ENCODE measurements at places on chromosomes 1 and 21.

- no peak for DNase-seq
Measured at GRCh38 chr1:226838456-226838855, 32.0 kb upstream of the PSEN2 start.

DNA sequence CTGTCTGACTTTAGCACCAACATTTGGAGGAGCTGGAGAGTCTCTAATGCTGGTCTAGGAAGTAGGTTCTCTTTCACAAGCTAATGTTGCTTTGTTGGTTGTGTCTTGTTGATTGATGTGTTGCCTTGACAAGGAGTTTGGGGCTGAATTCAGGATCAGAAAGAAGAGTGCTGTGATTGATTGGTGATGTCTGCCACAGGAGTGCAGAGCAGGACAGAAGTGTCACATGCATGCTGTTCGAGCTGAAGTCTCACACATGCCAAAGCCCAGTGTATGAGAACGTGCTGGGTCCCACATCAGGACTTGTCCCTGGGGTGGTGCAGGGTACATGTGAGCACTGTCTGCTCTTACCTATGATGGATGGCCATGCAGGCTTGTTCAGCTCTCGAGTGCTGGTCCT is 694.4 kb downstream of the MATN1 start:
- no peak for DNase-seq

DNA sequence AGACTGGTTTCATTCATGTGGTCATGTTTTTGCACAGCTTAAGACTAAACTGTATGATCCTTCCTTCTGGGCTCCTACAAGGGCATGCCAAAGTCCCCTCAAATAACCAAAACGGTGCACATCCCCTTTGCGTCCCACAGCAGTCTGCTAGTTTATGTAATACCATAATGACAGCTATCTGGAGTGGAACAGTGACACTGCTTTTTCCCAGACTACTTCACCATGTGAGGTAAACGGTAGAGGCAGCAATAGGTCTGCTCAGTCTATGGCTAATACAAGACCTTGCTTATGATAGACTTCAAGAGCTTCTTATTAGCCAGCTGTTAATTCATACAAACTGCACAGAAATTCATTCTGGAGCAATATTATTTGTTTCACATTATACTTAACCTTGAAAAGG is 395.5 kb downstream of the SMYD3 start:
- no peak for DNase-seq

DNA sequence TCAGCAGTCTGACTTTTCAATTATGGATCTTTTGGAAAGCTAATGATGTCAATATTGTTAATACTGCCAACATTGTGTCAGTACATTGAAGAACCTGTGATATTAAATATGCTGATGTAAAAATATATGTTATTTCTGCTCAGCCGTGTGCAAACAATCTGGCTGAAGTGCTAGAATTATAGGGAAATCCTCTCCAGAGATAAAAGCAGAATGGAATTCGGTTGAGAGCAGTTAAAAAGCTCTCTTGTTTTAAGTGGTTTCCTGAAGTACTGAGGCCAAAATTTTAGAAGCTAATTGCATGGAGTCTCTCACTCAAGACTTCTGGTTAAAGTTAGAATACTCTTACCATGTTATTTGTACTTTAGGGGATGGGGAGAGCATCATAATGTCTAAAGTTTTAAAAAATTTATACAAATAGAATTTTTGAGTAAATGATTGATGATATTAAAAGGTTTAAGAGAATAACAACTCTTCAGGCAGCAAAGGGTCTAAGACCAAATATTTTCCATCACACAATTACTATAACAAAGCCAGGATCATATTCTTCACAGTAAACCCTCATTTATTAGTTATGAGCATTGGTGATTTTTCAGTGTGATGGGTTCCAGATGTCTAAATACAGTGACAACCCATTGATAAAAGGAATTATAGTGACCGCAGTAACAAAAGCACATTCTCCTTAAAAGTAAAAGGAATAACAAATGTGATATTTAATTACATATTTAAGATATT is 834.2 kb upstream of the CXADR start:
- DNase-seq: no peak

DNA sequence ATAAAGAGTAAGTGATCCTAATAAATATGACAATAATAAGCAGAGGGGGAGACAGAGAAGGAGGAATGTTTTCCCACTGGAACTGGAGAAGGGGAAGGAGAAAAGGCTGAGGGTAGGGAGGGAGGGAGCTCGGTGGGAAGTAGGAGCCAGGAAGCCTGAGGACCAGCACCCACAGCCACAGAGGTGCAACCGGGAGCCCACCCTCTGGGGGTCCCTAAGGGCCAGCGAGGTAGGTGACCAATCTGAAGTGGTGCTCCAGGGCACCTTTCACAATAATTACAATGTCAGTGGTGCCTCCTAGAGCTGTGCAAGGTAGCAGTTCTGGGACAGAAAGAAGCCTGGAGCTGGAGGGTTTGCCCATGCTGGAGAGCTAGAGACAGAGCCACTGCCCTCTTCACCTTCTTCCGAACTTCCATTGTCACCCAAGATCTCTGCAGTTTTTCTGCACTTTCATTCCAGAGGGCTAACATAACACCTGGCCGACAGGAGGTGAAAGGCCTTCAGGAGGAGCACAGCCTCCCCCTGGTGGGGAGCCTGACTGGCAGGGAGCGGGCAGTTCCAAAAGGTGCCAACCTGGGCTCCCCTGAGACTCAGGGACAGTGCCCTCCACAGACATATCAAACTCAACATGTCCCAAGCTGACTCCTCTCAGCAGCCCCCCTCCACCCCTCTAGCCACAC is 4.1 kb upstream of the AHCYL1 start:
- no peak for DNase-seq

- no peak for DNase-seq
Measured at GRCh38 chr1:74772945-74773344, 40.0 kb downstream of the TYW3 start.

- no peak for DNase-seq
Measured at GRCh38 chr21:37228003-37228400, 39.1 kb downstream of the VPS26C start.

DNA sequence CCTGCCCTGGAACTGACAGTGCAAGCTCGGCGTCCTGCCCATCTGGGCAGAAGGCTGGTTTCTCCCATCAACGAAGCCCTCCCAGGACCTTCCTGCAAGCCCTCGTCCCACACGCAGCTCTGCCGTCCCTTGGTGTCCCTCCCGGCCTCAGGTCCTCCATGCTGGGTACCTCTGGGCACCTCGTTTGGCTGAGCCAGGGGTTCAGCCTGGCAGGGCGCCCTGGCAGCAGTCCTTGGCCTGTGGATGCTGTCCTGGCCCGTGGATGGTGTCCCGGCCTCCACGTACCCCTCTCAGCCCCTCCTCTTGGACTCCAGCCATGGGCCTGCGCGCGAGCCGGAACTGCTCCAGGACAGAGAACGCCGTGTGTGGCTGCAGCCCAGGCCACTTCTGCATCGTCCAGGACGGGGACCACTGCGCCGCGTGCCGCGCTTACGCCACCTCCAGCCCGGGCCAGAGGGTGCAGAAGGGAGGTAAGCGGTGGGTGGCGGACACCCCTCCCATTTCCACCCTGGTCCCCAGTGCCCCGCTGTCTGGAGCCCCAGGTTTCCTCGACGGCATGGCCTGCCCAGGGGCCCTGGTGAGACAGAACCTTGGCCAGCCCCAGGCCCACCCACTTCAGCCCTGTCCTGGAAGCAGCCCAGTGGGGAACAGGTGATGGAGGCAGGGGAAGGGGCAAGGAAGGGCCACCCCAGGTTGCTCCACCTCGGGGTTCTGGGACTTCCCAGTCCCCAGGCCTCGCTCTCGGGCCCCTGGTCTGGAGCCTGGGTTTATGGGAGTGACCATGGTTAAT is 3.5 kb downstream of the TNFRSF14 start:
- no peak for DNase-seq

GRCh38 chr1:42348498-42348897 is 13.5 kb upstream of the FOXJ3 start:
- no peak for DNase-seq

GRCh38 chr1:206909161-206909882 is 12.1 kb downstream of the IL24 start:
- no peak for DNase-seq

DNA sequence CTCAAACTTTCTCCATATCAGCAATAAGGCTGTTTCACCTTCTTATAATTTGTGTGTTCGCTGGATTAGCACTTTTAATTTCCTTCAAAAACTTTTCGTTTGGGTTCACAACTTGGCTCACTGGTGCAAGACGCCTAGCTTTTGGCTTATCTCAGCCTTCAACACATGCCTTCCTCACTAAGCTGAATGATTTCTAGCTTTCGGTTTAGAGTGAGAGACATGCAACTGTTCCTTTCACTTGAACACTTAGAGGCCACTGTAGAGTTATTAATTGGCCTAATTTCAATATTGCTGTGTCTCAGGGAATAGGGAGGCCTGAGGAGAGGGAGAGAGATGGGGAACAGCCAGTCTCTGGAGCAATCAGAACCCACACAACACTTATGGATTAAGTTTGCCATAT is 41.2 kb upstream of the IFNLR1 start:
- DNase-seq: no peak

DNA sequence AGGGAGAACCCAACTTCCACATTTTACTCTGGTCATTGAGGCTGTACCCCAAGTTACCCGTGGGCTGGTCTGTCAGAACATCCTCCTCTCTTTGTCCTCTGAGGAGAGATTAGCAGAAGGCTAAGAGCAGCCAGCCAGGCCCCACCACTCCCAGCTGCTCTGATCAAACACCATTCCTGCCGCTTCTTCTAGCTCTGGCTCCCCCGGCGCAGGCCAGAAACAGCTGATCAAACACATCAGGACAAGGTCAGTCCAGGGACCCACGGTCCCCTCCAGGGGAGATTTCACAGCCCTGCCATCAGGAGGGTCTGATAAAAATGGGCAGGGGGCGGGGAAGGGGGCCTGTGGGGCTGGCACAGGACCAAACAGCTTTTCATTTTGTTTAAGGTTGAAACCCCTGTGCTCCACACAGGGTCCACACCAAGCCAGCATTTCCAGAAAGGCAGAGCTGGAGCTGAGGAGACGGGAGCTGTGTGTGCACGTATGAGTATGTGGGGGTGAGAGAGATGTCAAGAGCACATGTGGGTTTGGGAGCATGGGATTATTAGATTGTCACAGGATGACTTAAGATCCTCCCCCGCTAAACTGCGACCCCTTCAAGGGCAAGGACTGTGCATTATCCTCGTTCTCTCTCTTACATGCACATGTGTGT is 29.9 kb upstream of the EPHA8 start:
- no peak for DNase-seq

GRCh38 chr1:20119347-20119746 is at the start of gene PLA2G2D:
Gene PLA2G2D (minus strand): TSS chr1:20119536. CDS start chr1:20119498, 38 bp downstream.
- DNase-seq: no peak

GRCh38 chr21:25361765-25362164 is 245.5 kb downstream of the MRPL39 start:
- no peak for DNase-seq

- DNase-seq: no peak
Measured at GRCh38 chr1:112714313-112715263, 544 bp downstream of the PPM1J start.

- no peak for DNase-seq
Measured at GRCh38 chr1:194322751-194323150, 1136.3 kb upstream of the B3GALT2 start.

- no peak for DNase-seq
Measured at GRCh38 chr1:35300376-35300775, 31.9 kb downstream of the ZMYM4 start.

DNA sequence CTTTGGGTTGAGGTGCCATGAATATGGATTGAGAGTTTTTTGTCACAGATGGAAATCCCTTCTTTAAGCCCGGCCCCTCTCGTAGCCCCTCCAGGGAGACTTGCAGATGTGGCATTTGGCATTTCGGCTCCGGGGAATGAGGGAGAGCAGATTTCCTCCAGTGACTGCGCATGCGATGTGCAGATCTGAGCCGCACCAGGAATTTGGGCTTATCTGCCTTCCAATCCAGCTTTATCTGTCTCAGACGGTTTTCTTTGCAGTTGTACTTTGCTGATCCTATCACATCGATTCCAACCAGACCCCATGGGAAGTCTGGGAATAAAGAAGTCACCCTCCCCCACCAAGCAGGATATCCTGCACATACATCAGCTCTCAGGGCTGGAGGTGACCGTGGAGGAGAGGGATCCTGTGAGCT is 11.7 kb downstream of the KIF26B start:
- no peak for DNase-seq

GRCh38 chr1:12387641-12388040 is 157.8 kb downstream of the VPS13D start:
- DNase-seq: no peak

GRCh38 chr1:12677565-12677964 is 33.7 kb downstream of the AADACL4 start:
- DNase-seq: no peak

DNA sequence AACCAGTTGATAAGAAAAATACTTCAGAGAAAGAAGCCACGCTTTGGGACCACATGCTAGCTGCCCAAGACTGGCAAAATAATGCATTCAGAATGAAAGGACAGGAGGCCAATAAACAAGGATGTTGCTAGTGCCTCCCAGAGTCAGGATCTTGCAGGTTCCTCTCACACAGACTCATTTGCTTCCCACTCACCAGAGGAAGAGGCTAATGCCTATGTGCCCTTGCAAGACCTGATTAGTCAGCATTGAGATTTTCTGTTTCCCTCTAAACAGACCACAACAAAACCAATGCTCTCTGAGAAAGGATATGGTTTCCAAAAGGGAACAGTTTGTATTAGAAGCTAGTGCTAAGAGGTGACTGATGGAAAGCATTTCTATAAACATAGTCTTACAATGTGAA is 85.7 kb downstream of the NRDC start:
- no peak for DNase-seq

GRCh38 chr1:113369699-113370098 is 20.6 kb upstream of the MAGI3 start:
- no peak for DNase-seq

DNA sequence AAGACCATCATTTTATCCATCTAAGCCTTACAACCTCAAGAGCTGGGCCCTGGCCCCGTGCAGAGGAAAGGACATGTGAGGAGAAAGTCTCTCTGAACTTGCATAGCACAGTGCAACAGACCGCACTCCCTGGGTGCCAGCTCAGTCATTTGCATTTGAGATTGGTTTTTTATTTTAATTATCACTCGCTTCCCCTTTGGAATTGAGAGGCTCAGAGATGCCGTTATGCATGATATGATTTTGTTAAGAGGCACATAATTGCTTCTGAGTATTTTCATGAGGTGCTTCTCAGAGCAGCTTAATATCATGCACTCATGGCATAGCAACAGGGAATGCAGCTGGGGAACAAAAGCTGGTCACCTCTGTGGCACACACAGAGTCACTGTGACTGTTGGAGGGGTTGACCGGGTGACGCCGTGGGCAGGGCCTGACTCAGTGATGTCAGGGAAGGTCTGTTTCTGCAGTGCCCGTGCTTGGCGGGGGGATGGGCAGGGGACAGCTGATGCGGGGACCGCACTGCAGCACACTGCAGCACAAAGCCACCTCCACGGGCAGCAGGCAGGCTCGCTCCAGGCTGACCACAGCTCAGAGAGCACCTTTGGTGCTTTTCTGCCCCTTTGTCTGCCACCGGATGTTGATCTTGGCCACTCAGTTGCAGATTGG is 43.2 kb upstream of the VAMP3 start:
- DNase-seq: no peak

GRCh38 chr1:156489166-156489934 is 11.2 kb downstream of the MEF2D start:
- DNase-seq: no peak
